ENCODE measurements at places on chromosomes 2 and 18.

DNA sequence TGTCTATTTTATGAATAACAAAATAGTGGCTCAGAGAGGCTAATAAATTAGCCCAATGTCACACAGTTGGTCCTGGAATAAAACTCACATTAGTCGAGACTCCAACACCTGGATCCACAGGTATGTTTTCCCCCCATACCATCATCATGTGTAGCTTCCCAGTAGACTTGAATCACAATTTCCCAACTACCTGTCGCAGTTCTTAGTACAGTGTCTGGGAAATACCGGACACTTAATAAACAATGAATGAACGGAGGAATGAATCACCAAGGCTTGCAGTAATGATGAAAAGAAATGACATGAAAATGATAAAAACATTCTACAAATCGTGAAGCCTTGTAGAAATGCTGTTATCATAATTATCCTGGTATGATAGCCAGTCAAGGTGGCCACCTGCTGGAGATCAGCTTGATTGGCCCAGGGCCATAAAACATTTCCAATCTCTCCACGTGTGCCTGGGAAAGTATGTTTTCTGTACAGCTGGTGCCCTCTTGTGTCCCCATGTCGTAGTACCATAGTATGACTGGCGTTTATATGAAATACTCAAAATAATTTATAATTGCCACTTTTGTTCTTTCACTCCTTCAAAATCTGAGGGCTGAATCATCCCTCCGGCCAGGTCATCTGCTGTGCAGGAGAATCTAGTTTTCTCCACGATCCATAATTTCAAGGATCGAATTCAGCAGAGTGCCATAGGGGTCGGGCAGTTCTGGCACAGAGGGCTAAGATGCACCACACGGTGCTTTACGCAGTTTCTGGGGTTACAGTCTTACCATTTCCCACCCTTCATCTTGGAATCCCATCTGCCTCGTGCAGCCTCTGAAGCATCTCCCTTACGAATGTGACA, 95.4 kb downstream of the LAMA1 start:
- no peak for DNase-seq

DNA sequence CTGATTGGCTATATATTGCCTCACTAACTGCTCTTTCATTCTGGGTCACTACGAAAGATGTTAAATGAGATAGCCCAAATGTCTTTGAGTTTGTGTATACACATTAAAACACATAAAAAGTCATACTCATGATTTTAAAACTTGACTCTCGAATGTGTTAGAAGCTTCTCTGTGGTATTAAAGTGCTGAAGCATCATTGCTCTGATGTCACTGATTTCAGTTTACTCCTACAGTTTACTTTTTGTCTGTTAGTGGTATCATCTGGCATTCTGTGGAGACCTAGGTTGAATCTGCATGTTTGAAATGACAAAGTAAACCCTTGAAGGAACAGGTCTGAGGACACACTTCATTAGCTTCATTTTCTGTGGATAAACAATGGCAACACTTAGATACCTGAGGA, 10.7 kb downstream of the NT5DC4 start:
- DNase-seq, result no peak

DNA sequence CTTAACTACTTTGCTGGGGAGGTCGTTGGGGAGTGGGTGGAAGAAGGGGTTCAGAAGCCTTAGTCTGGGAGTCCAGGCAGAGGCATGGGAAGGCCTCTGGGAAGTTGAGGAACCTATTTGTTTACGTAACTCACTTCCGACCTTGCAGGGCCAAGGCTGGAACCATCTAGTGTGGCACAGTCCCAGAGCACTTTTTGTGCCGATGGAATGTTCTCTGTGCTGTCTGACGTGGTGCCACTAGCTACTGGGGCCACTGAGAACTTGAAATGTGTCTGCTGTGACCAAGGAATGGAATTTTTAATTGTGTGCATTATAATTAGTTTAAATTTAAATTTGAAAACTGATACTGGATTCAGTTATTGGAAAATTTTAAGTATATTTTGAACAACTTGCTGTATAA, 139.7 kb downstream of the FAM161A start:
- DNase-seq, result no peak

GRCh38 chr2:241269707-241270520, 45.6 kb downstream of the HDLBP start:
- DNase-seq, result no peak

DNA sequence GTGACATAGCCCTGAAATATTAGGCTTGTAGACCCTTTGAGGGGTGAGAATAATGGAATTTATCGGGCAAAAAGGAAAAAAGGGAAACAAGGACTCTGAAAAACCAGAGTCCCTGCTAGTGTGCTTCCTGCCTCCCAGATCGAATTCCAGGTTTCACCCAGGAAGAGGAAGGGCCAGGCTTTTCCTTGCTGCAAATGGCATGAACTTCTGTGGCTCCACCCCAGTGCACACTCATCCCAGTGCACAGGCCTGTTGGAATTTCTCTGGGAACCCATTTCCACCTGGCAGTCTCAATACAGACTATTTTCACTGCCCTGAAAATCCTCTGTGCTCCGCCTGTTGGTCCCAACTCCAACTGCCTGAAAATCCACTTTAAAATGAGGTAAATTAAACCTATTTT, 29.9 kb downstream of the C18orf54 start:
- no peak for DNase-seq

GRCh38 chr18:44996261-44996660, 315.6 kb downstream of the SETBP1 start:
- DNase-seq, result no peak

DNA sequence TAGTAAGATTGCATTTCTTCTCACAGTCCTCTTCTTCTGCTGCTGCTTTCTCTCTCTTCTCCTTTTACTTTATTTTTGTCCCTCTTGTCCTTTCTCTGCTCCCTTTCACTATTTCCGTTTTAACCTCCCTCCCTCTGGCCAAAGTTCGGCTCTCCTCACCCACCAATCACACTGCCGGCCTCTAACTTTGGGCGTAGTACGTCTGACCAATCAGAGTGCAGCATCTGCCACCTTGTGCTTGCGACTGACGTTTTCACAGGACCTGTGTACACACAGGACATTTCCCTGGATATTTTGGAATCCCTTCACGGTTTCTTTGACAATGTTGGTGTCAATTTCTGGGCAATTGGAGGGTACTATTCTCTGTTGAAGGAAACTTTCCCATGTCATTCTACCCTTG, 22.6 kb upstream of the ICOS start:
- DNase-seq, result no peak

- no peak for DNase-seq
Measured at GRCh38 chr2:160197587-160197986, 2.5 kb downstream of the ITGB6 start.

- no peak for DNase-seq
Measured at GRCh38 chr18:10113121-10114022, 199.6 kb downstream of the VAPA start.

- DNase-seq, result no peak
Measured at GRCh38 chr2:64809216-64809615, 155.5 kb upstream of the SERTAD2 start.

DNA sequence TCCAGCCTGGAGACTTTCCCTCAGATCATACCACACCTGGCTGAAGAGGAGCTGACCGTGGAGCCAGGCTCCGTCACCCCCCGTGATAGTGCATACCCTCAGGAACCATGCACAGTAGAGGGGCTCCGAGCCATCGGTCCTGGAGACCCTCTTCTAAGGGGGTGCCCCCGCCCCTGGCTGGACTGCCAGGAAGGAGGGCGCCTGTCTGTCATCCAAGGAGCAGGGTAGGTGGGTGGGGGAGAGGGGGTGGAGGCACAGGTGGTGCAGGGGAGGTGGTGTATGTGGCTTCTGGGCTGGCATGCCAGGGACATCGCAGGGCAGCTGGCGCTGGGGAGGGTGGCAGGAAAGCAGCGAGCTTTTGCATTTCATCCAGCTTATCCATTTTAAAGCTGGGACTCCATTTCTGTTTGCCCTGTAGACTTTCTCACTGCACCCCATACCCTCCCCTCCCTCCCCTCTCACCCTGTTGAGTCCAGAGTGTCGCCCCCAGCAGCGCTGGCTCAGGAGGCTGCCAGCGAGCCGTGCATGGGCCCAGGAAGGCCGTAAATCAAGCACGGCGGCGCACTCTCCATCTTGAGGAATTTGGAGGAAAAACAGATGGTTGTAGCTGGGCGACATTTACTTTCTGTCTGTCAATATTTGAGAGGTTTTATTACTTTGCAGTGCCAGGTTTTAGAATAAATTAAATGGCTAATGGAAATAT, 56.2 kb upstream of the HS6ST1 start:
- no peak for DNase-seq

DNA sequence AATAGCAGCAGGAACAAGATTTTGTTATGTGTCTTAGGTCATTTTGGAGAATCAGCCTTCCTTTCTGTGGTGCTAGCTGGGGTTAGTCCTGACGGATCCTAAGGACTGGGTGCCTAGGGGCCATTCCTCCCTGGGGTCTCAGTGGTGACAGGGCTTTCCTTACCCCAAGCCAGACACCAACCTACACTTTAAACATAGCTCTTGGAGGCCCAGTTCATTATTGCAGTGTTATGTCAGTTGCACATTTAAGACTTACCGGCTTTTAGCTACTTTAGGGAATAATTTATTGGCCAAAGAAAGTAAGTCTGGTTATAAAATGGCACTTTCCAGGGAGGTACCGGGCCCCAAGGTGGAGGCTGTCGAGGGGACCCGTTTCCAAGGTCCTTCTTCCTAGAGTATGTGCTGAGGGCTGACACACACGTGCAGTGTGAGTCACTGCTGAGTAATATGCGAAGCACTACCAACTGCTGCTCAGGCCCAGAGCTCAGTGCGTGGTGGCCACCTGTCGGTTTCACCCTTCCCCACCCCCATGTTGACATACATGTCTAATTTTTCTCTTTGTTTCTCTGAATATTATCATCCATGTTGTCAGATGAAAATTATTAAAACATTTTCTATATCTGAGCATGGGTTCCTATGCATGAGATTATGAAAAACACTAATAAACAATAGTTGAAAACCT, 37.0 kb upstream of the GRHL1 start:
- no peak for DNase-seq

GRCh38 chr18:54023471-54023870, 201.0 kb downstream of the MBD2 start:
- no peak for DNase-seq

DNA sequence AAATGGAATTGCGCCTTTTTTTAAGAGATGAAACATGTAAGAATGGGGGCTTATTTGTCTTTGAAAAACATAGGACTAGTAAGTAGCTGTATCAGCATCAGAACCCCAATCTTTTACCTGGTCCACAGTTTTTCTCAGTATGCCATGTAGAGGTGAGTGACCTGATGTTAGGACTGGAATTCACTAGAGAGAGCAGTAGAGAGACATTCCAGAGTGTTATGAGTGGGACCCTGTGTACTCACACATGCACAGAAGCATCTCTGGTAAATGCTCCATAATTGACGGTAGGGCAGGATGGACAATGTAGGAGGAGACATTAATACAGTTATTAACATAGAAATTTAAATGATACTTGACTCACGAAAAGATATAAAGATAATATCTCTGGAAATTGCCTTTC, 1.4 kb upstream of the GALNT13 start:
- DNase-seq, result no peak

DNA sequence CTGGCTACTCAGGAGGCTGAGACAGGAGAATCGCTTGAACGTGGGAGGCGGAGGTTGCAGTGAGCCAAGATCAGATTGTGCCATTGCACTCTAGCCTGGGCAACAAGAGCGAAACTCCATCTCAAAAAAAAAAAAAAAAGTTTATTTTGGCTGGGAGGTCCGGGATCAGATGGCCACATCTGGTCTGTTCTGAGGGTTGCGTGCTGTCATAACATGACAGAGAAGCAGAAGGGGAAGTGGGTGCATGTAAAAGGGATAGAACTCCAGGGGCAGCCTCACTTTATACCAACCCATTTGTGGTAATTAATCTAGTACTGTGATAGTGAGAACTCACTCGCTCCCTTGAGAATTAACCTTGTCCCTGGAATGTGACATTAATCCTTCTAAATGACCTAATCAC, 101.2 kb downstream of the PTPN4 start:
- DNase-seq, result no peak

DNA sequence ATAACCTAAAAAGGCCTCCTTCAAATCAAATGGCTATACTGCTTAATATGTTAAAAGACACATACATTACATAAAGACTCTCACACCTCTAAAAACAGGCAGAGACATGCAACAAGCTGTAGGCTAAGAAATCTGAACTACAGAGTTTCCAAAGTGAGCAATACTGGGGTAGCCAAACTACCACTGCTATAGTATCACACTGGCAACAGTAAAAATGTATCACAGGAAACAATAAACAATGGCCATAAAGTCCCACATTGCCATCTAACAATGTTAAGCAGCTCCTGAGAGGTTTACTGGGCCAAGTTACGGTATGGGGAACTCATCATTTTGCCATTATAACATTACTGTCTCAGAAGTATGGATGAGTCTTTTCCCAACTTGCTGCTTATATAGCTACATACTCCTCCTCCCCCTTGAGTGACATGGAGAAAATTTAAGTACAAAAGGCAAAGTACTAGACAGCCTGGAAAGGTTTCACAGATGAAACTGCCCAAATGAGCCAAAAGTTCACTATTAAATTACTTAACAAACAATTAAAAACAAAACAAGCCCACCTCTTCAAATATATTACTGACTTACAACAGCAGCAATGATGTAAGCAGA, 50.3 kb downstream of the SS18 start:
- DNase-seq, result no peak

GRCh38 chr2:129812071-129812470, 167.4 kb upstream of the RAB6C start:
- DNase-seq, result no peak

DNA sequence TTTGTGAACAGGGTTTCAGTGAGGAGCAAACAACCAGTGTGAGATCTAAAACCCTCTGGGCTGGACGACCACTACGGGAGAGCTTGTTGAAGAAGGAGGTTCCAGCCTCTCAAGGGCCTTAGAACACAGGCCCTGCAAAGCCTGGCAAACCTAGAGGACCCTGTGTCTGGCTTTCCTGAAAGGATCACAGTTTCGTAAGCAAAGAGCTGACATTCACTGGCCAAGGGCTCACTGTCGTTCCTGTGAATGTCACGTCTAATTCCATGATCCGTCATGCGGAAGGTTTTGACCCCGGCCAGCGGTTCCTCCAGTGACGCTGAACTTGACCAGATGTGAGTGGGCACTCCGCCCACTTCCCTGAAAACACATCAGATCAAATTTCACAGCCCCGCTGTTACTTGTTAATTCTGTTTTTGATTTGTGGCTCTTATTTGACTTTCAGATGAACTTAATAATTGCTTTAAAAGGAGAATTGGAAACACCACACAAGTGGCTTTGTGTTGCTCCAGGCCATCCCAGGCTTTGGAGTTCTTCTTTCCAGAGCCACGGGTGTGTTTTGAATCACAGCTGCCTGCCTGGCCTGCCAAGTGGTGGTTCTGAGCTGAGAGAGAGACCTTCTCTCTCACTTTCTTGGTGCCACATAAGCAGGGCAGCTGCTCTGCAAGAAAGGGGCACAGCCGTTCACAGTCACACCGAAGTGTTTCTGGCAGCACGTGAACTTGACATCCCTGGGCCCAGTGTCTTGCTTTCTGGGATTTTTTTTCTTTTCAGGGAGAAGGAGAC, 308.4 kb downstream of the NDUFA10 start:
- DNase-seq, result no peak

- DNase-seq, result no peak
Measured at GRCh38 chr2:190468814-190469569, 60.8 kb downstream of the MFSD6 start.

DNA sequence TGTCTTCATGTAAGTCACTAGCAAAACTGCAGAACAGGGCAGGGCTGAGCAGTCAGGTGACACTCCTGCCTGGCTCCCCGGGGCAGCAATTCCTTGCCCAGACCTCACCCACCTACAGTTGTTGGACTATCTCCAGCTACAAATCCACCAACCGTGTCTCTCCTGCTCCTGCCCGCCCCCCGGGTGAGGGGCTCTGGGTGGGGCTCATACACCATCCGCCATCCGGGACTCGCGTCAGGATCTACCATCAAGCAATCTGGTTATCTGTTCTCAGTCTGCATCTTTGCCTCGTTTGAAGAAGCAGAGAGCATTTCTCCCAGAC, 13.5 kb upstream of the GLI2 start:
- DNase-seq, result no peak
